ENCODE measurements at places on chromosomes 3 and 15.

- DNase-seq, result no peak
These were observed 192.8 kb upstream of the THBS1 start for GRCh38 chr15:39388118-39388517.

DNA sequence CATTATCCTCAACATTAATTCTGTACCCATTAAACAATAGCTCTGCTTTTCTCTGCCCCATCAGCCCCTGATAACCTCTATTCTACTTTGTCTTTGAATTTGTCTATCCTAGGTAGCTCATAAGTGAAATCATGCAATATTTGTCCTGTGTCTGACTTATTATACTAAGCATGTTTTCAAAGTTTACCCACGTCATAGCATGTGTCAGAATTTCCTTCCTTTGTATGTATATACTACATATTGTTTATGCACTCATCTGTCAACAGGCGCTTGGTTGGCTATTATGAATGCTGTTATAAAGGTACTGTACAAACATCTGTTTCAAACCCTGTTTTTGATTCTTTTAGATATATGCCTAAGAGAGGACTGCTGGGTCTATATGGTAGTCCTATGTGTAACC, 18.2 kb downstream of the CSNK1G1 start:
- DNase-seq, result no peak

DNA sequence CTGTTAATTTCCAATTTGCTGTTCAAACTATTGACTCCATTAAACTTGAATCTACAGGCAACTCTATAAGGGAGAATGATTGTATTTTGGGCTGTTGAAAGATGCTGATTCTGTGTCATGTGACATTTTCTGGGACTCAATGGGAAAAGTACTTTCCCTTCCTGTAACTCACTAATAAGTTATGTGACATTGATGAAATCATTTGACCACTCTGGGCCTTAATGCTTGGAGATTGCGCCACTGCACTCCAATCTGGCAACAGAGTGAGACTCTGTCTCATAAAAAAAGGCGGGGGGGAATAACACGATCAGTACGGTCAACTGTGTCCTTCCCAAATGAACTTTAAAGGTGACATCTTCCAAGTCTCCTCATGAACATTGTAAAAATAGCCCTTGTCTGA, 215.2 kb upstream of the SGO1 start:
- DNase-seq, result no peak

- no peak for DNase-seq
These were observed 226.5 kb upstream of the GPR149 start for GRCh38 chr3:154656486-154656885.

DNA sequence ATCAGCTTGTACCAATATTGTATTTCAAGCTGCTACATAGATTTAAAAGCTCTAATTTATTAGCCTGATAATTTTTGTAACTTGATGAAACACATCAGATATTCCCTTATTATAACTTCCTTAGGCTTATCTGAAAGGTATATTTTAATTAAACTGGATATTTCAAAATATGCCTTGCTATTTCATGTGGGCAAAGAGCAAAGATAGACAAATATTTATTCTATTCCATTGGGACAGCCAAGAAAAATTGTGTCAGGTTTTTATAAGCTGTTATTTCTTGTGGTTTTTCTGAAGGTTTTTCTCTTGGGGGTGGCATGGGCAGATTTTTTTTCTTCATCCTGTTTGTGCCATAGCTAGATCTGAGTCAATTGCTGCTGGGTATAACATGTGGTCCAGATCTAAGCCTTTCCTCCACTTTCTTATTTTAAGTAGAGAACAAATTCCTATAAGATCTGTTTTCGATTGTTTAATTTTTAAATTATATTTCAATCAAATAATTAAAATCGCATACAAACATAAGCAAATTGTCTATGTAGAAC, 249.5 kb downstream of the NAALADL2 start:
- DNase-seq, result no peak

GRCh38 chr3:66673293-66673692, 172.5 kb upstream of the LRIG1 start:
- DNase-seq, result no peak

Data from Caki2 (cell line).